ENCODE measurements at places on chromosomes 3 and 15.
A peak's percentile ranks its signal among the peaks of the same experiment; 100 is the strongest.

DNA sequence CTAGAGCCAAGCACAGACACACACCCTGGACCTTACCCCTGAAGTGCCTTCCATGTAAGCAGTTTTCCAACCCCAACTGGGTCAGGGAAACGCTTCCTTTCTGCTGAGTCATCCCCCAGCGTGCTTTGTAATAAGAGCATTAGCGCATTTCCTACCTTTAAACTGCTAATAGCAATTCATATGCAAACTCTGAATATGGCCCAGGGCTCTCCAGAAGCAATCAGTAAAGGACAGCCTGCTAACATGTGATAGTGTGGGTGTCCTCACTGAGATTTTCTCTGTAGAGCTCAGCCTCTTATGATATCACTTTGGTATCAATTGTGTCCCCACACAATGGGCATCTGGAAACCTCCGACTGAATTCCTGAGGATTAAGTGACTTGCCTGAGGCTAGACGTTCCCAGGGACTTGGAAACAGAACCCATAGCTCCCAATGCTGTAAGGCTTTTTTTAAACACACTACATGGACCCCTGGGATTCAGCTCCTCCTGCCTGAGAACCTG is 5.6 kb downstream of the GABRB3 start:
- DNase-seq = no peak

DNA sequence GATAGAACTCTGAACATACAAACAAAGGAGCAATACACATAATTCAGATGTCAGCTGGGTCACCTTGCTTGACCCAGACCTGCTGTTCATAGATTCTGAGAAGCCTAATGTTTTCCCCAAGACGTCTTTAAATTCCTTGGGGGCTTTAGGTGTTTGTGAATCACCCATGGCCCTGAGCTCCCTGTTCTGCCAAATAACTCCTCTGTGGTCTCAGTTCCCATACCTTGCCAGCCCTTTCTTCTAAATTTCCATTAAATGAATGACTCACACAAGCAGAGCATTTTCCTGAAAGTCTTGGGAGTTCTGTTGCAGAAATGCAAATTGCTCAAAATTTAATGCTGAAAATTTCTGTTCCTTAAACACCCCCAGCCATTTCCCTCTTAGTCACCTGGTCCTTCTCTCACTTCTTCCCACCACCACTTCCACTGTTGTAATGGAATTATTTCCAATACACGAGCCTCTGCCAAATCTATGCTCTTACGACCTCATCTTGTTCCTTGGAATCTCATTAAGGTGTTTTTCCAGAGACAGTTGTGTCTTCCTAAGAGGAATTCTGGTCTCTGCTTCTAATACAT is 33.4 kb upstream of the PSMD6 start:
- no peak for DNase-seq

DNA sequence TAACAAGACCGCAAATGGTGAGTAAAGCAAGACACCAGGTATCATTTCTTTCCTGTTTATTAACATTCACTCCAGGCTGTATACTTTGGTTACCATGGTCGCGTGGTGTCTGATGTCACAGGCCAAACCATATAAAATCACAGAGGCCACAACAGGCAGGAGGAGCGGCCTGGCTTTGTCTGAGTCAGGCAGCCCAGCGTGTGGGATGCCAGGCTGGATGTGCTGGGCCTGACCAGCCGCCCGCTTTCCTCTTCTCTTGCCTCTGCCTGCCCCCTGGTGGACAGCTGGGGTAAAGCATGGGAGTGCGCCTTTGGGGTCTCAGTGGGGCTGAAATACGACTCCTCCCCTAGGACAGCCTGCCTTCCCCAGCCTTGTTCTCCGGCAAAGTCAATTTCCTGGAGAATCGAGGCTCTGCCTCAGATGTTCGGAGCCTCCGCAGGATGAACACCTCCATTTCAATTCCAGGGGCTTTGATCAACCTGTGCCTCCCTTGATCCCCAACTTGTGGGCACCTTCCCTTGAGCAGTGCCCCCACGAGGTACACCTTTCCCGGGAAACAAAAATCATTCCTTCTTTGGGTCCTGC is 78.2 kb downstream of the CCNL1 start:
- DNase-seq = peak; percentile 90

DNA sequence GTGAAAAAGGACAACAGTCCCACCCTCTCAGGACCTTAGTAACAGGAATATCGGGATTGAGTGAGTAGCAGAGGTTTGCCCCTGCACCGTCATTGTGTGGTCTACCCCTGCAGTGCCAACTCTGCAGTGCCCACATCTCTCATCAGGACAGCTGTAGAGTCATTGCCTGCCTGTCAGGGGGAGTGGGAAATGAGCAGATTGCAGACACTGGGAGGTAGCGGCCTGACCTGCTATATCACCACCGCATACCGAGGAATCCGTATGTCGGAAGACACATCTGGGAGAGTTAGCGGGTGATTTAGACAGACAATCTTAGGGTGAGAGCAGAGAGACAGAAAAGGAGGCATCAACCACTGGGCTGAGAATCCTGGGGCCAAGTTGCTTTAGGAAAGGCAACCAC is 218.1 kb downstream of the EPHB1 start:
- no peak for DNase-seq

DNA sequence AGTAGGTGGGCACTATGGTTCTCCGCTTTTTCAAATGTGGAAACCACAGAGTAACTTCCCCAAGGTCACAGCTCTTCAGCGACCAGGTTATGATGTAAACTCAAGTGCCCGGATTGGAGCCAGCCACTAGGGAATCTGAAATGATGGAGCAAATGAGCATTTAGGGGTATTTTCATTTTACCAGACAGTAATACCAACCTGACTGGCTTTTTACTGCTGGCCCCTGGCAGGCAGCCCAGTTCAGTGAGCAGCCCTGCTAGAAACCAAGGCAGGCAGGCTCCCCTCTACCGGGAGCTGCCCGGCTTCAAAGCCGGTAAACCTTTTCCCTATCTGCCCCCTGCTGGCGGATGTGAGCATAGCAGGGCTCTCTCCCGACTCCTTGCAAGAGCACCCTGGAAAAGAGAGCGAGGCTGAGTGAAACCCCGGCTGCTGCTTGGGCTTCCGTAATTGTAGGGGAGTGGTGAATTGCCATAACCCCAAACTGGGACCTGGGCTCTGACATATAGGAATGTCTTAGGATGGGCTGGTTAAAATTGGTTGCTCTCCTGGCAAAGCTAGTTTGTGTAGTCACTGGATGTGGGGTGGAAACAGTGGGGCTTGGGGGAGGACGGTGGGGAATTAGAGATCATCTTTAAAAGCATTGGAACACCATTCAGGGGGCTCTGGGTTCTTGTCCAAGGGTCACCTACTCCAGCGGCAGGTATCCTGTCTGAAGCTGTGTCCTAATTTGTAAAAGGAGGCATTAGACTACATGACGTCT is 98.0 kb upstream of the TNFAIP8L3 start:
- DNase-seq = peak; percentile 88

GRCh38 chr3:196311-197148 is at the start of gene CHL1:
Gene CHL1, plus strand, starts transcription at chr3:196763. Its CDS starts 123,014 bp downstream, at chr3:319777.
- DNase-seq = peak; percentile 38

DNA sequence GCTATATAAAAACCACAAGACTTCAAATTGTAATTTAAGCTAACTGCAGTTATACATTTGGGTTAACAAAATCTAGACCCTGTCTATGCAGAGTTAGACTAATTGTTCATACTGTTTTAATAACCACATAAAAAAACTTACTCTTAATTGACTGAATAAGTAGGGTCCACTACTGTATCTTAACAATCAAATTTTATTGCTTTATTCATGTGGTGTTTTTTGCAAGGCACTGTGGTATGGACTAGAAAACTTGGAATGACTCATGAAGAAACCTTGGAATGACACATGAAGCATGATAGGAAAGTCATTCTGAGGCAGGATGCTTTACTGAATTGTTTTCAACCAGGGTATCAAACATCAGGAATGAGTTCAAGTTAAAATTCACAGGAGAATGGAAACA is 2.3 kb downstream of the SERP1 start:
- DNase-seq = no peak

DNA sequence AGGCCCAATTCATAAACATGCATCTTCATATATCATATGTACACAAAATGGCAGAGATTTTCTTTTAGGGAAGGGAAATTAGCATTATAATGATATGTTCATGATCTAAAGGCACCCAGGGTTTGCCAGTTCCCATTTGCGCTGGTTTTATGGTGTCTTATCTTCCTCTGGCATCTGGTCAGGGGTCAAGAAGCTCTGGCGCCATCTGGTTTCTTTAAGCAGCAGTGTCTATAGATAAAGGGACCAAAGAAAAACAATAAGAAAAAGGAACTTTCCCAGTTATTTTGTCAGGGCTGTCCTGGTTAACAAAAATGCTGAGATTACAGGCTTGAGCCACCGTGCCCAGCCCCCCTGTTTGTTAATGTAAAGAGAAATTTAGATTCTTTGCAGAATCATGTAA is 3.3 kb upstream of the DCP1A start:
- peak; percentile 37 for DNase-seq

DNA sequence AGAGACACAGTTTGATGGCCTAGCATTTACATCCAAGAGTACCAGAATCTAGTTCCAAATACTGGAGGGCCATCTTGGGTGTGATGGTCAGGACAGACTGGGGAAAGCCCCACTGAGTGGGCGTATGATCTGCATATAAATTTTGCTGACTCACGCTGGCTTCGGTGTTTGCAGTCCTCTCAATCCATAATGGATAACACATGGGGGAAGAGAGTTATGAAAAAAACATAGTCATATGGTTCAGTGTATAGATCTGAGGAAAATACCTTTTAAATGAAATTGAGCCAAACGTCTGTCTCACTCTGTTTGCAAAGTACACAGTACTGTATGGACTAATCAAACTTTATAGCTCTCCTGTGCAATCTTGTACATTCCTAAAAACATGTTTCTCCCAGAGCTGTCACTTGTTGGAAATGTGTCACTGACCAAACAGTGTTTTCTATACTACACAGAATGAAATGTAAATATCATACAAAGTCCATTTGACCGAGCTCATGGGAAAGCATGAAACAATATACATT is 125.3 kb upstream of the THBS1 start:
- no peak for DNase-seq

DNA sequence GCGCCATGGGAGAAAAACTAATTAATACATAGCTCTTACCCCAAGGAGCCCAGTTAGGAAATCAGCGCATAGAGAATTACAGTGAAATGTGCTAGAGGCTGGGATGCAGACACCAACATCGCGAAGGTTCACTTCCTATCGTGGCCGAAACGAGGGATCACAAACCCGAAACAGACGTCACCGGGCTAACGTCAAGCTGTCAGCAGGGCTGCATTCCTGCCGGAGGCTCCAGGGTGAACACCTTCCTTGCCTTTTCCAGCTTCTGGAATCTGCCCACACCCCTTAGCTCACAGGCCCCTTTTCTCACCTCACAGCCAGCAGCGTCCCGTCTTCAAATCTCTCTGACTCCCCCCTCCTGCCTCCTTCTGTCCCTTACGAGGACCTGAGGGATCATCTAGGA is 13.0 kb downstream of the GP5 start:
- DNase-seq = peak; percentile 67

Measured in WERI-Rb-1 (cell line).